DND-41 (cell line): ENCODE measurements at places on chromosomes 5 and 9.

GRCh38 chr9:84667571-84668195 lies 1.8 kb upstream of the NTRK2 start:
- no peak for DNase-seq

DNA sequence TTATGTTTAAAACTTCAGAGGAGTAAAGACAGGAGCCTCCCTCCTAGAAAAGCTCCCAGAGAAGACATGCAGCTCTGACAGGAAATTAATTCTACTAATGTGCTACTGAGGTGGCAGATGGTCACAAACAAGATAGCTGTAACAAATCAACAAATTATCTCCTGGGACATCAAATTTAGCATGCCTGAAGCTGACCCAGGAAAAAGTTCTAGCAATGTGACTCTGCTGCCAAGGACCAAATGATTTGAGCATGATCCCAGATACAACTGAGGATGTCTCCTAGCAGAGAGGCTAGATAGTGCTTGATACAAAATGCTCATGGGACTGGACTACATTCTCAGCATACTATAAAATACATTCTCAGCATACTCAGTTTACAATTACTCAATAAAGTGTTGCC lies 413.5 kb upstream of the SMC2 start:
- DNase-seq, result no peak

- DNase-seq, result no peak
Measured at GRCh38 chr5:136065588-136065987, 36.8 kb downstream of the TGFBI start.

- DNase-seq, result no peak
Measured at GRCh38 chr9:15426019-15426418, 3.3 kb downstream of the SNAPC3 start.
